ENCODE measurements at places on chromosomes 12 and 14. TPM values are rescaled to one million over a fixed set of nuclear protein-coding genes. Genes with fewer than 3 reads are reported as not detected.

DNA sequence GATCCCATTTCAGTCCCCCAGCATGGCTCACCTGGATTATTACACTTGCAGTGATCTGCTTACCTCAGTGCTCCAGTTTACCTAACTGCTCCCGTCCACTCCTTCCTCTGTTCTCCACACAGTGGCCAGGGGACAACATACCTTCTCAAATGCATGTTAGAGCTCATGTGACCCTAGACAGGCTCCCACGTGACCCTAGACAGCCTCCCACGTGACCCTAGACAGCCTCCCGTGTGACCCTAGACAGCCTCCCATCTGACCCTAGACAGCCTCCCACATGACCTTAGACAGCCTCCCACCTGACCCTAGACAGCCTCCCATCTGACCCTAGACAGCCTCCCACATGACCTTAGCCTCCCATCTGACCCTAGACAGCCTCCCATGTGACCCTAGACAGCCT lies 226.0 kb upstream of the TMEM132C start:
- DNase-seq: no peak

- DNase-seq: no peak
Measured at GRCh38 chr14:100054316-100055075, 10.7 kb upstream of the EVL start.

- peak; percentile 78 for DNase-seq
Measured at GRCh38 chr12:94149119-94149780, 873 bp downstream of the PLXNC1 start.

DNA sequence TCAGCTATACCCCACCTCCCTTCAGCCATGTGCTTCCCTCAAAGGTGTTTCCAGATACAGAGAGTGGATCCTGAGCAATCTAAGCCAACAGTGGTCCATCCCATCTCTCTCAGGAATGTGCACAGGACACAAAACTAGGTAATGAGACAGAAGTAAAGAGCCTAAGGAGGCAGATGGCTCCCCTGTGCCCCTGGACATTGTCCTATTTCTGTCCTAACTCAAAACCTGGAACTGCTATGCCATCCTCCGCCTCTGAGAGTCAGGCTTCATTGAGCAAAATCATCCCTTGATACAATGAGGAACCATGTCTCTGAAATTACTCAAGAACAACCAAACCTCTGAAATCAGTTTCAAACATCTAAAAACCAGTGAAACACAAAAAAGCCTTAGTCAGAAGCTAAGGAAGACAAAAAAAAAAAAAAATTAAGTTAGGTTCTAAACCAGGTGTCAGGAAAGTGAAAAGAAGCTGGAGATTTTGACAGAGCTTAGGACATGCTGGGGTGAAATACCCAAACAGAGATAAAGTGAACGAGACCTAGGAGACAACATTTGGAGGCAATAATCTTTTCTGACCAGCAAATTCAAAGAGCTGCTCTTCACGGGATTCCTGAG lies 200.3 kb upstream of the PLEKHG7 start:
- peak; percentile 21 for DNase-seq

DNA sequence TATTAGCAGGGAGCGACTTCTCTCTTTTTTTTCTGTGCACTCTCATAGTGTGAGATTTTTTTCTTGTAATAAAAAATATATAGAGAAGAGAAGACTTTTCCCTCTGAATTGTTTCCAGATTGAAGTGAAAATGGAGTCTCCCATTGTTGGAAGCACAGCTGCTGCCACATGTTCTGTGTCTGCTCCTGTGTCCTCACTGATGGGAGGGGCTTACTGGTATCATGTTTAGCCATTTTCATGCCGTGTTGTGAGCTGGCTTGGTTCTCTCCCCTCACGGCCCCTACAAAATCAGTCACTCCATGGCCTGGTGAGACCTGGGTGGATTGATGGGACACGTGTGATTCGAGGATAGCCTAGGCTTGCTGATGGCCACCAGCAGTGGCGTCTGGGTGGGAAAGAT lies 379.7 kb upstream of the DDHD1 start:
- no peak for DNase-seq

DNA sequence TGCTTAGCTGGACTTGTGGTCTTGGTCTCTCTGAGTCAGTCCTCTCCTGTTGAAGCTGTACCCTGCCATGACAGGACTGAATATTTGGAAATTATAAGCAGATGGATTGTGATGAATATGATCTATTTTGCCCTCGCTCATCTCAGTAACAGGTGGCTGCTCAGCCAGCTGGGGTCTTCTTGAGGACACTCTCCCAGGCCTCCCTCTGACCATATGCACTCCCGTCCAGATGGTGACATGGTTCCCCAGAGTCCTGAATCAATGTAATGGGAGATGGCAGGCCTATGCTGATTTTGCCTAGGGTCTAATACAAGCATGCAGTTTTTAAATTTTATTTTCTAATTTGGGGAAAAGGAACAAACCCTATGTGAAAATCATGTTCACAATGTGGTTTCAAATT lies 63.1 kb upstream of the TRHDE start:
- DNase-seq: no peak

GRCh38 chr12:107126796-107127481 lies 33.6 kb upstream of the CRY1 start:
- DNase-seq: no peak

- DNase-seq: no peak
Measured at GRCh38 chr12:131850856-131851559, 22.8 kb downstream of the MMP17 start.

- DNase-seq: no peak
Measured at GRCh38 chr12:70154960-70155589, 88.2 kb upstream of the CNOT2 start.

The SLC22A17 gene
- 35.5 TPM for total RNA-seq

The RSRC2 gene
- 72.5 TPM for total RNA-seq

Measured in mucosa of descending colon (tissue), 3 donors.